ENCODE measurements at places on chromosomes 3 and 15.
A peak's percentile ranks its signal among the peaks of the same experiment; 100 is the strongest.

DNA sequence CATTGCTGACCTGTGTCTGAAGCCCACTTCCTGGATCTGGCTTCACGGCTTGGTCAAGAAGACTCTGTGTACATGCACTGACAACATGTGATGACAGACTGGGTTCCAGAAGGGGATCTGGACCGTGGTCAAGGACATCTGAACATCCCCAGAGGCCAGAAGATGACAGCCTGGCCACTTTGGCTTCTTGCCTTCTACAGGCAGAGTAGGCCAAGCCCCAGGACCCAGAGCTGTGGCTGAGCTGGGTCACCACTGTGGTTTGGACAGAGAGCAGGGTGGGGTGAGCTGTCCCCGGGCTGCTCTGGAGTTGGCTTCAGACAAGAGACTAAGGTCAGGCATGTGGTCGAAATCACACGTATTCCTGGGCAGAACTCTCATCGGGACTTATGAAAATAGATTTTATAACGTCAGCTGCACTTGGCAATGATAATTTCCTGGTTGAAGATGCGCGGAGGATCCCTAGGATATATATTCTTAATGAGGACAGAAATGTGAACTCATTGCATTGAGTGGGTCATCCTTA lies 114.1 kb upstream of the FRMD4B start:
- DNase-seq = no peak

- no peak for DNase-seq
Observed at GRCh38 chr3:78726545-78726944, 1041.3 kb downstream of the ROBO1 start.

- no peak for DNase-seq
Observed at GRCh38 chr15:57708047-57708446, 1.5 kb downstream of the POLR2M start.

- no peak for DNase-seq
Observed at GRCh38 chr15:51069983-51070382, 24.7 kb downstream of the TNFAIP8L3 start.

DNA sequence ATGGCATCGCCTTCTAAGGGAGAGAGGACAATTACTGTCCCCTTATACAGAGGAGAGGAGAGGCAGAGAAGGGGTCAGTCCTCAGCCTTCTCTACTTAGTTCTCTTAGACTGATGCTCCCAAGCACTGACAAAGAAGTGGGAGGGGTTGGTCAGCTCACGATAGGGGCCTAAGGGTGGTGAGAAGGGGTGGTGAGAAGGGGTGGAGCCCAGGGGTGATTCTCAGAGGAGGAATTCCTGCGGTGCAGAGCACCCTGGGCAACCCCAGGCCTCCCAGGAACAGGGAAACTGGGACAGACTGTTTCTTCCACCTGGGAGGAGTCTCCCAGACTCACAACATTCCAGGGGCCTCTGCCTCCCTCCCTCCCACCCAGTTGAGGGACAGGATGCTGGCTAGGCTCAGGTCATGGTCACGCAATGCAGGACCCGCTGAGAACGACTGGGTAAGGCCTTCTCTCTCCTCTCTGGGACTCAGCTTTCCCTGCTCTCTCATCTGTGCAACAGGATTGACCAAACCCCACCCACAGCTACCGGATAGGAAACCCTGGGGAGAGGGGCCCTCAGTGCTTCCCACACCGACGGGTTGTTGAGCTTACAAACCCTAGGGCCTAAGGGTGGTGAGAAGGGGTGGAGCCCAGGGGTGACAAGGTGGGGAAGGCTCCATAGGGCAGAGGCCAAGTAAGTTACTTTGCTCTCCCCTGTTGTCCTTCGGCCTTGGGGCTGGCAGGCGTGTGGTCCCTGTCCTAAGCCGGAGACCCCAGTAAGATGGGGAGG lies 1.5 kb downstream of the TPRA1 start:
- no peak for DNase-seq

DNA sequence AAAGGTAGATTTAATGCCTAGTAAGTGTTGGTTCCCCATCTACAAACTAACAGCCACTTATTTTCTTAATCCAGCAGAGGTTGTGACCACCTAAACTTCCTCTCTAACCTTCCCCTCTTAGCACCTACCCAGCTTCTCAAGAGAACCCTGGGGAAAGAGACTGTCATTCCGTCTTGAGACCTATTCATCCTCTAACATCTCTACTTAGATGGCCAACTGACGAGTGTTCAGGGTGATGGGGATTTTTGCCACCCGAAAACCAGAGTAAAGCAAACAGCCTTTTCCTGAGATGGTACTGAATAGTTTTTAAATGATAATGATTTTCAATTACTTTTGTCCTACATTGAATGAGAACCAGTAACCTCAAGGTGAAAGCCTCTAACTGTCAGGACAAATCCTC lies 9.3 kb upstream of the GBE1 start:
- DNase-seq = no peak

DNA sequence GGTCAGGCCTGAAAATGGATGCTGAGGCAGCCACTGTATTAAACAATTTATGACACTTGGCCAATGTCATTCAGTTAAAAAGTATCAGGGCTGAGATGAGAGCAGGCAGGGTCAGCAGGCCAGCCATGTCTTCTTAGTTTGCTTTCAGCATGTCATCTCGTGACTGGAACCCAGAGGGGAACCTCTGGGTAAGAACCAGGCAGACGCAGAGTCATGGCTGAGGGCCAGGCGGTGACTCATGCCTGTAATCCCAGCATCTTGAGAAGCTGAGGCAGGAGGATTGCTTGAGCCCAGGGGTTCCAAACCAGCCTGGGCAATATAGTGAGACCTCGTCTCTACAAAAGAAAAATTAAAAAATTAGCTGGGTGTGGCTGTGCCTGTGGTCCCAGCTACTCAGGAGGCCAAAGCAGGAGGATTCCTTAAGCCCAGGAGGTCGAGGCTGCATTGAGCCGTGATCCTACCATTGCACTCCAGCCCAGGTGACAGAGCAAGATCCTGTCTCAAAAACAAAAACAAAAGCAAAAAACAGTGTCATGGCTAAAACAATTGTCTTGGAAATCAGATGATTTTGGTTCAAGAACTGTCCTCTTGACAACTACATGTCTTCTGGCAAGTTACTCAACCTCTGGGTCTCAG lies 11.7 kb downstream of the BCL2L10 start:
- no peak for DNase-seq

DNA sequence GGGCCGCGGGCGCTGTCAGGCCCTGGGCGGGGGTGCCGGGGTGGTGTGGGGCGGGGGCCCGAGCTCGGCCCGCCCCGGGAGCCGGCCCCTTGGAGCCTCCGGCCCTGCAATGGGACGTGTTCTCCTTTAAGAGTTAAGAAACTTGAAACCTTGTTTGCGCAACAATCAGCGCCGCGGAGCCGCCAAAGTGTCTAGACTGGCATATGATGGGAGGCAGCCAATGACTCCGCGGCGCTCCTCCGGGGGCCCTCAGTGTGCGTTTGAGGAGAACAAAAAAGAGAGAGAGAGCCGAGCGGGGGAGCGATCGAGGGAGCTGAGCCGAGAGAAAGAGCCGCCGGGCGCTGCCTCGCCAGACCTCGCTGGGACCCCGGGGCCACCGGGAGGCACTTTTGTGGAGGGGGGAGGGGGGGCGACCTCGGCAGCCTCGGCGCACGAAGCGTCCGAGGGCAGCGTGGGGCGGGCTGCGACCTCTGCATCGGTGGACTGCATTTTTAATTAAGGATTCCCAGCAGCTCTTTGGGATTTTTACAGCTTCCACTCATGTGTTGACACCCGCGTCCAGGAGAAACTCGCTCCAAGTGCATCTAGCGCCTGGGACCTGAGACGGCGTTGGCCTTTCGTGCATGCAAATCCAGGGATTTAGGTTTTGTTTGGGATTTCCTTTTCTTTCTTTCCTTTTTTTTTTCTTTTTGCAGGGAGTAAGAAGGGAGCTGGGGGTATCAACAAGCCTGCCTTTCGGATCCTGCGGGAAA lies at the start of gene SMAD6:
TSS of gene SMAD6 (plus strand) at position 202 of the 752 bp plus-strand sequence. CDS start 1,023 bp downstream, outside the sequence.
- DNase-seq = peak; percentile 81

DNA sequence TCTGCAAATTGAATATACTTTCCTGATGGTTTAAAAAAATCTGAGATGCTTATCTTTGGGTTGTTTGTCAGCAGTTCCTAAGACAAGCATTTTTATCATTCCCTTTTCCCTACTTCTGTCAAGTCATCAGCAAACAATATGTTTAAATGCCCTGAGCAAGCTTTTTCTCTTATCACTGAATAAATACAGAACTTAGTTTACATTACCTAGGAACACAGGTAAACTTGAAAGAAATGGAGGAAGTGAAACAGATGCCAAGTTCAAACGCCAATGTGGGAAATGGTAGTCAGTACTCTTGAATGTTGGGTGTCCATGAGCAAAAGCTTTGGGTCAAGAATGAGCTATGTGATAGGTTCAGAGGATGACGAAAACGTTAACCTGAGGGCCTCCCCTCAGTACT lies 17.2 kb upstream of the TCAIM start:
- no peak for DNase-seq

GRCh38 chr3:195899701-195900435 lies 8.5 kb downstream of the TNK2 start:
- DNase-seq = no peak

DNA sequence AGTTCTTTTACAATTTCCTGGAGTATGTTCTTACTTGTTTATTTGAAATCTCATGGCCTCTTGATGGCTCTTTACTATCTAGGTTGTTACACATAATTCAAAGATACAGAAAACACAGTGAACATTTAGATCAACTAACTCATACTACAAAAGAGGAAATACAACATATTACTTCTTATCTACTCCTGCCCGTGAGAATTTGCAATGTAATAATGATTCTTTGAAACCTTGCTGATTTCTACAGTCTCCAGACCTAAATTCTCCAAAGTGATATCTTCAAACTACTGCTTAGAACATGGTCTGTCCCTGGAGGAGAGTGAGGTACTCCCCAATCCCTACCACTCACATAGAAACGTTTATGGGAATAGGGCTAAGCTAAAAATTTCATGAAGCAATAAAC lies 29.9 kb upstream of the GOLGA8B start:
- DNase-seq = no peak

DNA sequence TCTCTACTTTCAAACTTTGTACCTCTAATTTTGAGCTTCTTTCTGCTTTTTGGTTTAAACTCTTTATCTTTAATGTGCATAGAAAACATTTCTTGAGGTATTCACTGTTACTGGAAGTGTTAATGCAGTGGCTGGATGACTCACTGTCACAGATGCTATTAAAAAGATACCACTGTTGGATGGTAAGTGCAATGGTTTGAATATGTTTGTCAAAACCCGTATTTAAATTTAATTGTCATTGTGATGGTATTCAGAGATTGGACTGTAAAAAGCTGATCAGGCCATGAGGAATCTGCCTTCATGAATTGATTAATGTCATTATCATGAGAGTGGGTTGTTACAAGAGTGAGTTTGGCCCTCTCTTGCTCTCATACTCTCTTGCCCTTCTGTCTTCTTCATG lies 70.6 kb downstream of the AP4E1 start:
- no peak for DNase-seq

DNA sequence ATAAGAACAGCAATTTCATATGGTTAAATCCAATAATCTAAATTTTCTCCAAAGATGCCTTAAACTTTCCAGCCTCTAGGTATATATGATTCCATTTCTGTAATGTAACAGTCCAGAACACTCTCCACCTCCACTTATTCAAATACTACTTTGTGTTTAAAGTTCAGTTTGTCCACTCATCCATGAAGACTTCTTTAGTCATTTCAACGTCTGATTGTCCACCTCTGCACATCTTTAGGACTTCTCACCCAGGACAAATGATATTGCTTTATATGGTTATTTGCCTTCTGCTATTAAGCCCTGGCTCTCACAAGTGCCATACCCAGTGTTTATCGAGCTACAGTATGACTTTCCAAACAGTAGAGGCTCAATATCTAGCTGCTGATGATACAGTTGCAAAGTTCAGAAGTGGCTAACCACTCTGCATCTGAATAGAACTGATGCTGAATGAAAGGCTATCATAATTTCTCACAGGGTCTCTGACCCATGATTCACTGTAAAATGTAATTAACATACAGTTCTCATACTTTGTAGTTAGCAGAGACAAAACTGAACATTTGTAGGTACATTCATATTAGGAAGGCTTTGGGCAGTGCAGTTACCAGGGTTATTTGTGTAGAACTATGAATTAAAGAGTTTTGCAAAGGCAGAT lies 93.7 kb upstream of the MBNL1 start:
- DNase-seq = no peak

GRCh38 chr3:179837374-179837773 lies 184.5 kb downstream of the USP13 start:
- DNase-seq = no peak

DNA sequence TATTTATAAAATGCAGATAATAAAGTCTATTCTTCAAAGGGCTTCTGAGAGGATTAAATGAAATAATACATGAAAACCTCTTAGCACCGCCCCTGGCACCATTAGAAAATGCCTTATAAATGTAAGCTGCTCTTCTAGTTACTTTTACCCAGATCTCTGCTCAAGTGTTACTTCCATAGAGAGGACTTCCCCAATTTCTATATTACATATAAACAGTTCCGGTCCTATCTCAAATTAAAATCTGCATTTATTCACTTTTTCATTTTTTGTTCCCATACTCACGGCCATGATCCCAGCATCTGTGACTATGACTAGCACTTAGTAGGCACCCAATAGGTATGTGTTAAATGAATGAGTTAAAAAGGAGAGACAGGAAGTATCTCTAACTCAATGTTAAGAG lies 890.9 kb upstream of the CFAP20DC start:
- no peak for DNase-seq

DNA sequence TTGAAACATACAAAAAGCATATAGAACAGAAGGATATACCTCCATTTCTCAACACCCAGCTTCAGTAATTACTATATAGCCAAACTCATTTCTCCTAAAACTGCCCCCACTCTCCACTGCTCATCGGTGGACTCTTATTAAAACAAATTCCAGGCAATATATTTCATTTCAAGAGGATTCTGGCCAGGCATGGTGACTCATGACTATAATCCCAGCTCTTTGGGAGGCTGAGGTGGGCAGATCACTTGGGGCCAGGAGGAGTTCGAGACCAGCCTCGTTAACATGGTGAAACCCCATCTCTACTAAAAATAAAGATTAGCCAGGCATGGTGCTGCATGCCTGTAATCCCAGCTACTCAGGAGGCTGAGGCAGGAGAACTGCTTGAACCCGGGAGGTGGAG lies 40.9 kb downstream of the SNX4 start:
- DNase-seq = no peak

GRCh38 chr3:78641703-78642102 lies 1126.1 kb downstream of the ROBO1 start:
- DNase-seq = no peak

GRCh38 chr3:20101041-20101440 lies 60.8 kb downstream of the KAT2B start:
- DNase-seq = no peak

DNA sequence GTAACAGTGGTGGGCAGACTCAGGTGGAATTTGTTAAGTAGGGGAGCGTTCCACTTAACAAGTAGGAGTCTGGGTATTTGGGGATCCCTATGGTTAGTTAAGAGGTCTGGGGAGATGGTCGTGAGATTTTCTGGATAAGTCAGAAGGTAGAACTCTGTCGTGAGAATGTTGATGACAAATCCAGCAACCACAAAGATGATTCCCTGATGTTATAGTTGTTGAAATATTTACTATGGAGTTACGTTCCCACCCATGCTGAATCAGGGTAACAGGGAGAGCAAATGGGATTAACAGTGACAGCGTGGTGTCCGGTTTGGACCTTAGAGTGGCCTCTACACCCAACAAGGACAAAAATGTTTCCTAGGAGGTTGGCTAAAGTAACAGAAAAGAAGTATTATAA lies 110.8 kb downstream of the MFSD1 start:
- DNase-seq = no peak
